ENCODE measurements at places on chromosomes 1 and 21.

DNA sequence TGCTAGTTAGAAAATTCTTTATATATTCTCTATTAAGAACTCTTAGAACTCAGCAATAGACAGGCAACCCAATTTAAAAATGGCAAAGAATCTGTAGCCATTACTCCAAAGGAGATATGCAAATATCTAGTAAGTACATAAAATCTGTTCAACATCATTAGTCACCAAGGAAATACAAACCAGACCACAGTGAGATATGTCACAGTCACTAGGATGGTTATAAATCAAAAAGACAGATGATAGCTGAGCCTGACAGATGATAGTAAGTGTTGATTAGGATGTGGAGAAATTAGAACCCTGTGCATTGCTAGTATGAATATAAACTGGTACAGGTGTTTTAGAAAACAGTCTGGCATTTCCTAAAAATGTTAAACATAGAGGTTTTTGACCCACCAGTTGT is 26.6 kb downstream of the SRSF11 start:
- no peak for DNase-seq

DNA sequence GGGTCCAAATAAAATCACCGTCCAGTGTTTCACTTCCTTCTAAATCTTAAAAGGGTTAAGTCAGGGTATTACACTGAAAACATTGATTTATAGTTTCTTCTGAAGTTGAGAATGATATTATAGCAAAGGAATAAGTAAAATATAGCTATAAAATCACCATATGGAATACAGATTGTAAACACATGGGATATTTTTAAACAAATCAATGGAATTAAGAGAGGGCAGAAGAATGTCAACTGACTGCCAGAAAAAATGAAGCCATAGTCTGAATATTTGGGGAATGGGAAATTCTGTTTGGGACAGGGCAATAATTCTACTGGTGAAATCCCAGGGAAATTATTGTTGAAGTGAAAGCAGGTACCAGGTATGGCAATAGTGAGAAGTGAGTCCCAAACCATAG is 664.6 kb downstream of the NCAM2 start:
- no peak for DNase-seq

DNA sequence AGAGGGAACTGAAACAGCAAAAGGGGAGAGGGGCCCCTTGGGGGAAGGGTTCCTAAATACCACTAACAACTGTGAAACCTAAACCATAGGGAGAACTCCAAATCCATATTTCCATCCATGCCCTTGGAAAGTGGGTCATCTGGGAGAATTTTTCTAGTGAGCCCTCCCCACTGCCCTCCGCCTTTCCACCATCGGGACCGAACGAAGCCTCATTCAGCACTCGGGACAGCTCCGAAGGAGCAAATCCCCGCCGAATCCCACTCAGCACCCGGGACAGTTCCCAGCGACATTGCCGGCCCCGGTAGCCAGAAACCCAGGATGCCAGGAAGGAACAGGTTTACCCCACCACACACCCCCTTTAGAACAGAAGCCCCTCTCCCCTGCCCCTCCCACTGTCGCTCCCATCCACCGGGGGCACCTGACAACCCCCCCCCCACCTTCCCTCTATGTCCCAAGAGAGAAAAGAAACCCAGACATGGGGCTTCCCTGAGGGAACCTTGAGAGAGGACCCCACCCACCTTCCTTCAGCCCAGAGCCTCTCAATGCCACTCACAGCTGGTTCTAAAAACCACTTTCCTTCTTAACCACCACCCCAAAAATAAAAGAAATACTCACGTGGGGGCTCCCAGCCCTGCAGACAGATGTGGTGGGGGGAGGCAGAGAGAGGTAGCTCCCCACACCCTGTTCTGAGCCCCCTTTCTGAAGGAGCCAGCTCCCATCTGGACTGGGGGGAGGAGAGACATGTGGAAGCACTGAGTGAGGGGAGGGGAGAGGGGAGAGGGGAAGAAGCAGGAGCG is 4.5 kb downstream of the DLGAP3 start:
- DNase-seq: no peak

DNA sequence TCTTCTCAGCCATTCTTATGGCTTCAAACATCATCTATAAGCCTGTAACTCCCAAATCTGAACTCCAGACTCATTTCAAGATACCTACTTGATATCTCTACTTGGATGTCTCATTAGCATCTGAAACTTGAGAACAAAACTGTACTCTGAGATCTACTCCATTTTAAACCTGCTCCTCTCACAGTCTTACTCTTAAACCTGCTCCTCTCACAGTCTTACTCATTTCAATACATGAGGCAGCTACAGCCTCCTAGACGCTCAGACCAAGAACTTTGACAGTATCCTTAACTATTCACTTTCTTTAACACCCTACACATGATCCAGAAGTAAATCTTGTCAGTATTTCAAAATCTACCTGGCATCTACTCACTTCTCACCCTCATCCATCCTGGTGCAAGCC is 54.3 kb downstream of the NBPF6 start:
- no peak for DNase-seq

- no peak for DNase-seq
Observed at GRCh38 chr1:201134405-201134804, 7.4 kb upstream of the ASCL5 start.

DNA sequence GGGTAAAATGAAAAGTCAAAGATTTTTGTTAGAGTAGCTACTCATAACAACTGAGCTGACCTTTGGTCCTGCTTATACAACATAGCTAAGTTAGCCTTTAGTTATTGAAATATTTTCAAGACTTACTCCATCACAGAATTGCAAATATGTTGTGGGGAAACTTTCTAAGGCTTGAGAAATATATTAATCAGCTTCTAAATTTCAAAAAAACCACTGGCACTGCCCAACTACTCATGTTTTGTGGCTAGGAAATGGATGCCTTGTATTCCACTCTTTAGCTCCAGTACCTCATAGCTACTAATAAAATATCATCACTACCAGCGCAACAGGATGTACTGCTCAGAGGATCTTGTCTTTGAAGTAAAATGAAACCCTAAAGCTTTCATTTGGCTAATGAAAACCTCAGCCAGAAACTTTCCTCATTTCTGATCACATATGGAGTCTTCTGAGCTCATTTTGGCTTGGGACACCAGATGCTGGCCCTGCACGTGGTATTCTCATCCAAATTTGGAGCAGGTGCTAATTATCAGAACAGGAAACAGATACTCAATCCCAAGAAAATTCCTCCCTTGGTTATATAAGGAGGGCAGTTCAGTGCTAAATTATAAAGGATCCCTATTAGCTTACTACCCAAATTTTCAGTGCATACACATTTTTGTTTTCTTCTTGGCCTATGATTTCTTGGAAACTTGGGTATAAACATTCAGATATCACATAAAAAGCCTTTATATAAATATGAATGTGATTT is 690.7 kb downstream of the ADGRL2 start:
- DNase-seq: no peak

GRCh38 chr1:165365341-165365740 is 8.8 kb upstream of the LMX1A start:
- no peak for DNase-seq

DNA sequence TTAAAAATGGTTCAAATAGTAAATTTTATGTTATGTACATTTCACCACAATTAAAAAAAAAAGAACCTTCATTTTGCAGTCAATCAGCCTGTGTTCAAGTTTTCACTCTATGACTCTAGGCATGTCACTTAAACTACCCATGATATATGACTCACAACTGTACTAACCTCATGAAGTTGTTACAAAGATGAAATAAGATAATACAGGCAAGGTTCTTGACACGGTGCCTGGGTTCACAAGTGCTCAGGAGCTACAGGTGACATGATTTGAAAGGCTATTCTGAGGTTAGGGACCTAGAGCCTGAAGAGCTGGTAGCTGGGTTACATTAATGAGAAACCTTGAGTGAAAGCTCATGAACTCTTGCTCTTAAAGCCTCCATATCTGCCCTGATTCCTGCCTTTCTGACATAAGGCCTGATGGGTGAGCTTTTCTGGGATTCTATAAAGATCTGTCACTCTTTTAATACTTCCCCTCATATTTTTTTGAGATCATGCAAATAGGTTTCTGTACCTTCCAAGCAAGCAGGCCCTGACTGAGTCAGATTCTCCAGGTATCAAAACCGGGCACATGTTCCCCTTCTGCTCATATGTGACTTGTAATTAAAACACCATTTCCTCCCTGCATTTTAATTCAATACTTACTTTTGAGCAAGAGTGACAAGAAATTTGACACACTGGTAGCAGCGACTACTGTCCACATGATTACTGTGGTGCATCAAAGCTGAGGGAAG is 34.0 kb downstream of the PCSK9 start:
- no peak for DNase-seq

DNA sequence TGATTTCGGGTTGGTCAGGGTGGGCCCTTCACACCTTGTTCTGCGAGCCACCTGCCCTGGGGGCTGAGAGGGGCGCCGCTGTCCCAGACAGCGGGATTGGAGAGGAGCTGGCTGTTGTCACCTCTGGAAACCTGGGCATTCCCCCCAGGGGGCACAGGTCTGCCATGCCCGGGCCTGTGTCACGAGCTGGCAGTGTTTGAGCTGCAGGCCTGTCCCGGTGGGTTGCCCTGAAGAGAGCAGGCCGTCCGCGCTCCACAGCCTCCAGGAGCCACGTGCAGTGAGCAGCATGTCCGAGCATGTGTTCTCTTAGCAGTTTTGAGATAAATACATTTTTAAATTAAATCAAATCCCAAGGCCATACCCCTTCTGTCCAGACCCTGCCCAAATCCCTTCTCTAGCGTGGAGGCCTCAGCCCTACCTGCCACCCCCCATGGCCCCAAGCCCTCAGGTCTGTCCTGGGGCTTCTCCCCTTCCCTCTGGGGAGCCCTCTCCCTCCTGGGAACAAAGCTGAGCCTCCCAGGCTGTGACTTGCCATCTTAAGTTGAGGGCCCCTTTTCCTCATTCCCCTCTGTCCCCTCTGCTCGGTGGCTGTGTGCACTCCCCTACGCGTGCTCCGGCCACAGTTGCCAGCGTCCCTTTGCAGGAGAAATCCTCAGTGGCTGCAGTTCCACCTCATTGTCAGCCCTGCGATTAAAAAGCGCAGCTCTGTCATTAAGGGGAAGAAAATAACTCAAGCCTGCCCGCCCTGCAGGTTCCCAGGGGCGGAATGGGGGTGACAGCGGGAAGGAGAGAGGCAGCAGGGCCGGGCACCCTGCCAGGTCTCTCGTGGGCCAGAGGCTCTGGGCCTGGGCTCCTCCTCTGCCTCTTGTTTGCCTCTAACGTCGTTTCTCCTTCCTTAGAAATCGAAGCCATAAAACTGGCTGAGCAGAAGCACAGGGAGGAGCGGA is 26.6 kb downstream of the SLX9 start:
- no peak for DNase-seq

DNA sequence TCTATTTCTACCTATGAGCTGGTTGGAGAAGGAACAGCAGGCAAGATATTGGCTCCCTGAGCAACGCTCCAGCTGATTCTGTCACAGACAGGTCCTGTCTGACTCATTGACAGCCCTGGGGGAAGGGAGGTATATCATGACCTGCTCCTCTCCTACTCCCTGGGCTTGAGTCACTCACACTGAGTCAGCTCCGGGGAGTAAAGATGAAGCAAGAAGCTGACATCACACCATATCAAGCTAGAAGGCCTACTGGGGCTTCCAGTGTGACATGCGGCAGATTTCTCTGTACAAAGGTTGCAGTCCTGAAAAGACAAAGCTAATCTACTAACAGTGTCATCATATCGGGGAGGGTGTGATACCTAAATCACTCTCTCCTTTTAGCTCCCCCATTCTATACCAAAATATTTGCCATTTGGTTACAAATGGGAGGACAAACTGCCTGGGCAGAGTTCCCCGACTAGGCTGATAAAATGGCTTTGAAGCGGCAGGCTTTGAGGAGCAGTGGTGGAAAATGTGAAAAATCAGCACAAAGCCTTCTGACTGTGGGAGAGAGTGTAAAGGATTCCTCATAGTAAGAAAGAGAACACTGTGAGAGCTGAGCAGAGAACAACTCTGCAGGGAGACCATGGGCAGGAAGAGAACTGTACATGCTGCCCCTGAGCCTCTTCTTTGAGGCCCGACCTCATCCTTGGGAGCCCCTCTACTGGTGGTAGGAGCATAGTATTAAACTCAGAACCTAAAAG is 15.5 kb downstream of the PI4KB start:
- DNase-seq: no peak

DNA sequence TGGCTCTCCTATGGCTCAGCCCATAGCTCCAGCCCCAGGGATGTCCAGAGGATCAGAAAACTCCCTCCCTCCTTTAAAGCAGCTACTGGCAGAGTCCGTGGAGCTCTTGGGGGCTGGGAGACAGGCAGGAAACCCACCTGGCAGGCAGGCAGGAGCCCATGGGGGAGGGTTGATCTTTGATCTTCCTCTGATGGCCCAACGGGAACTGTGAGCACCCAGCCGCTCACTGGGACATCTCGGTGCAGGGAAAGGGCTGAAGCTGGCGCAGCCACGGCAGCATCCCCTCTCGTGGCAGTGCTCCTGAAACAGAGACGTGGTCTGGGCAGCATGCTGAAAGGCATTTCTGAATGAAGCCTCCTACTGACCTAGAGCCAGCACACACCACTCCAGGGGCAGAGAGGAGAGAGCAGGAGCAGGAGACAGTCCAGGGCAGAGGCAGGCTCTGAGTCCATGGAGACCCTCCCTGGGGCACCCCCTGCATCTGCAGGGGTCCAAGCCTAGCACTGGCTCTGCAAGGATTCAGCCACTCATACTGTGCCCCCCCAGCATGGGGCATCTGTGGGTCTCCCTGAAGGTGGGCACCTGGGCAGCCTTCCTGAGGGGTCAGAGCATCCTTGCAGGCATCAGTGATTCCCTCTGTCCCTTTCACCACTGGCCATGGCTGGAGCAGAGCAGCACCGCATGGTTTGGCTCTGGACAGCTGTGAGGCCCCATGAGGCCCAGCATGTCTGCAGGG is 4.9 kb upstream of the SLX9 start:
- no peak for DNase-seq

DNA sequence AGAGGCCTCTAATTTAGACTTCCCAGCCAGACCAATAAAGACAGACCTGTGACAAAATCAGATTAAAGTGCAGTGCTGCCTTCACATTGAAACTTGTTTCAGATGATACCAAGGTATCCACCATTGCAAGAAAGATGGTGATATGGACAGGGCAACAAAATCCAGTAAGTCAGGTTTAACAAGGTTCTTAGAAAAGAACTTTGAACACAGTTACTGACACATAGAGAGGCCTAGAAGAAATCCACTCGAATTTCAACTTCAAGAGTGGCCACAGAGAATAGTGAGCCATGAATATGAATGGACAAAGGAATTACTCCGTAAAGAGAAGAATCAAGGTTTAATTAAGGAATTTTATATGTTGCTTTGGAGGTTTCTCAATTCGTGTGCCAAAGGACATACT is 230.4 kb downstream of the KCNT2 start:
- no peak for DNase-seq

GRCh38 chr1:182149411-182149965 is 88.0 kb upstream of the ZNF648 start:
- no peak for DNase-seq

GRCh38 chr1:14110040-14110439 is 410.1 kb downstream of the PRDM2 start:
- DNase-seq: no peak

All from iPS DF 19.7 (cell line).